Right cardiac atrium (tissue), 5 donors: ENCODE measurements at places on chromosomes 4 and X.

GRCh38 chr4:137956256-137956655 lies 285.9 kb downstream of the SLC7A11 start:
- no peak for DNase-seq

DNA sequence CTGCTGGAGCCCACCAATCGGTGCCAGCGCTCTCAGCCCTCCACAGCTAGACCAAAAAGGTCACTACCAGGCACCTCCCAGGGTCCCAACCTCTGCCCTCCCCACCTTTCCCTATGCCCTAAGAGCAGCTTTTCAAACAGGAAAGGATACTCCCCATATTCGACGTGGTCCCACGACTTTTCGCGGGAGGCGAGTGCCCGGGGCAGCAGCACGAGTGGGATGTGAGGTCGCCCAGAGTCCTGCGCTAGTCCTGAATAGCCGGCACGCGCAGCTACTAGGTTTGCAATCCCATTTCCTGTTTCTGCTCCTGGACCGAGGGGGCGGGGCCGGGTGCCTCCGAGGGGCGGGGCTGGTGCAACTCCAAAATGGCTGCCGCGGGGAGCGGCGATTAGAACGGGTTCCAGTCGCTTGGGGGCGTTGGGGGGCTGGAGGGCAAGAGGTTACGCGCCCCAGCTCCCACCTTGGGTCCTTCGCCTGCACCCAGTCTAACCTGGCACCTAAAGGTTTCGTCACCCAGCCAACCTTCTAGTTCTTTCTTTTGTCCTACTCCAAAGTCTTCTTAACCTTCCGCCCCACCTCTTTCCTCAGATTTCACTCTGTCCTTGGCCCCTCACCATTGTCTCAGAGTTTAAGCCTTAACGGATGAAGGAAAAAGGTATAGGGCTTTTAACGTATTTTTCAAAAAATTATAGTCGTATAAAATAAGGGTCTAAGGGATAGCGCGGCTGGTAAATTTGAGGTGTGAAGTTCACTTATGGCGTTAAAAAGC lies 85.0 kb upstream of the TENT5D start:
- peak; percentile 77 for DNase-seq

- no peak for DNase-seq
These were observed 9.7 kb downstream of the AMMECR1 start for GRCh38 chrX:110308220-110308619.

- DNase-seq = no peak
These were observed 311.1 kb downstream of the INPP4B start for GRCh38 chr4:142535009-142535408.

GRCh38 chr4:15891312-15891711 lies 47.2 kb downstream of the FGFBP1 start:
- DNase-seq = no peak

- DNase-seq = no peak
These were observed 92.2 kb upstream of the GPR34 start for GRCh38 chrX:41596596-41596995.

- DNase-seq = no peak
These were observed 43.1 kb upstream of the ZCCHC12 start for GRCh38 chrX:118780509-118780908.

- no peak for DNase-seq
These were observed 20.3 kb downstream of the ANXA5 start for GRCh38 chr4:121676345-121677075.

DNA sequence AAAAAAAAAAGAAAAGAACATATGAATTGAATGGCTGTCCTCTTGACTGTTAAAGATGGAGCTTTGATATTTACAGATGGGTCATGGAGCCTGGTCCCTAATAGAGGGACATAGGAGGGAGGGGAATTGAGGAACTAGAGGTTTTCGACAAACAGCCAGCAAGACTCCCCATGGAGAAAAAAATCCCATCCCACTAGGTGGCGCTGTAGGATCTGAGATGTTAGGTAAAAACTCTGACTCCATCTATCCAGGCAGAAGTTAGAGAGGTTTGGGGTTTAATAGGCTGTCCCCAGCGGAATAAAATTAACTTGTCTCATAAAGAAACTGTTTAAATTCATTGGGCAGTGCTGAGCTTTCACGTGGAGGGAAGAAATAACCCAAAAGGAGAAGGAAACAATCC lies 45.9 kb downstream of the HMGB2 start:
- peak; percentile 64 for DNase-seq

GRCh38 chr4:15075875-15076274 lies 73.6 kb downstream of the CPEB2 start:
- DNase-seq = no peak

DNA sequence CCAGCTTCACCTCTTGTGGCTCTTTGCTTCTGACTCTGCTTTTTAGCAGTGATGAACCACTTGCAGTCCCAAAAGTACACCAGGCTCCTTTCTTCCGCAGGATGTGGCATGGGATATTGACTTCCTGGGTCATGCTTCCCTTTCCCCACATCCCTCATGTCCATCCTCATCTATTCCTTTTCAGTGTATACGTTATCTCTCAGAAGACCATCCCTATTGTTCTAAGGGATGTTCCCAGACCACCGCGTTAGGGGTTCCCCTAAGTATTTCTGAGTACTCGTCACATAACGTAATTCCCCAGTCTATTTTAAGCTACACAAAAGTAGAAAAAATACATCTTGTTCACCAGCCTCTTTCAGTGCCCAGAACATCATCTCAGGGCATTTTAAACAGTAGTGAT lies 71.1 kb upstream of the NLGN4X start:
- no peak for DNase-seq

- no peak for DNase-seq
These were observed 26.0 kb upstream of the NSUN7 start for GRCh38 chr4:40723728-40724127.

- no peak for DNase-seq
These were observed 156.6 kb upstream of the FTHL17 start for GRCh38 chrX:31228415-31228832.

- no peak for DNase-seq
These were observed 580.4 kb upstream of the ADGRL3 start for GRCh38 chr4:60619531-60620305.

GRCh38 chr4:1499465-1499864 lies 93.2 kb upstream of the NKX1-1 start:
- DNase-seq = no peak

DNA sequence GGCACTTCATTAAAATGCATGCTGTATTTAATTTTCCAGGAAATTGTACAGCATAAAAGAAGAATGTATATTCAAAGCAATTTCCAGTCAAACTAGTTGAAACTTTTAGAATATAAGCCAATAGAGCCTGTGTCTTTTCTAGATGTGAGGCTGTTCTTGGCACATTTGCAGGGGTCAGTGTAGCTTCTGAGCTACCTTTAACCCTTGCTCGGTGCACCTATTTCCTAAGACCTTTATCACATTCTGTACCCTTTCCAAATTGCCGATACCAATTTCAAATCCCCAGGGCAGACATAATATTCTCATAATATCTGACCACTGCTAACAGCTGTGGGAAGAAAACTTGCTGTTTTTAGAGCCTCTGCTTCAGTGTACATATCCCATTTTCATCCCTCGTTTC lies 43.2 kb downstream of the DCAF8L2 start:
- DNase-seq = no peak

GRCh38 chrX:68897118-68897945 lies 68.5 kb downstream of the EFNB1 start:
- no peak for DNase-seq

DNA sequence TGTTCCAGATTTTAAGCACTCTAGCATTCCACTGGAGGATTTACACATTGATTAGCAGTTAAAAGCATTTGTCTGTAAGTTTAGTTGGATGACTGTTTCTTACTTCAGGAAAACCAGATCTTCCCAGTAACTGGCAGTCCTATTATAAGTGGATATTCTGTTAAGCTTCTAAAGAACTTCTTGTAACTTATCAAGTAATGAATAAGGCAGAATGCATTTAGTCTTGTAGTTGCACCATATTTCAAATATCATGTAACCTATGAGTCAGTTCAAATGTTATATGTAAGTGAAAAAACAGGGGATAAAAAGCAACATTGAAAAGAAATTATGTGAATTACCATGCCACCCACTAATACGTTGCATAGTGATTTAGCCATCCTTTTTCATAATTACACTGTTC lies 30.2 kb upstream of the TENM3 start:
- no peak for DNase-seq

DNA sequence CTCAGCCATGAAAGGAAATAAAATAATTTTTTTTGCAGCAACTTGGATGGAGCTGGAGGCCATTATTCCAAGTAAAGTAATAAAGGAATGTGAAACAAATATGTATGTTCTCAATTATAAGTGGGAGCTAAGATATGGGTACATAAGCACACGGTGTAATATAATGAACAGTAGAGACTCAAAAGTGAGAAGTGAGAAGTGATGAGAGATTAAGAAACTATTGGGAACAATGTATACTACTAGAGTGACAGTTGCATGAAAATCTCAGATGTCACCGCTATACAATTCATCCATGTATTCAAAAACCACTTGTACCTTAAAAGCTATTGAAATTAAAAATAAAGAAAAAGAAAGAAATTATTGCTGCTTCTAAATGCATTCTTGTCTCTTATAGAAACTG lies 182.9 kb upstream of the TACR3 start:
- no peak for DNase-seq

- DNase-seq = no peak
These were observed 1415.5 kb downstream of the PCDH7 start for GRCh38 chr4:32135642-32136041.

- no peak for DNase-seq
These were observed 8.7 kb upstream of the GABRE start for GRCh38 chrX:151983186-151983585.

DNA sequence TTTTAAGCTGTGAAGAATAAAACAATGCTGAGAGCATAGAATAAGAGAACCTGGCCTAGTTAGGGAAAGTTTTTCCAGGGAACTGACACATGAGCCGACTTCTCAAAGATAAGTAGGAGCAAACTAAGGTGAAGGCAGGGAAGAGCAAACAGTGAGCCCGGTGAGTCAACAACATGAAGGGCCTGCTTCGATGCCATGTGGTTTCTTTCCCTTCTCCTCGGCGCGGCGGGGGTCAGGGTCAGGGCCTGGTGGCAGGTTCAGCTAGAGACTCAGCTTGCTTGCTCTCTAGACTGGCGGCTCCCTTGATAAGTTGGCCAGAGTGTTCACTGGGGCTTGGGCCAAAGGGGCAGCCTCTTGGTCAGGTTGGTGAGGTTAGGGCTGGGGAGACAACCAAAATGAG lies 81.1 kb downstream of the DLG3 start:
- no peak for DNase-seq

GRCh38 chr4:16157609-16158503 lies 68.4 kb downstream of the TAPT1 start:
- peak; percentile 29 for DNase-seq

DNA sequence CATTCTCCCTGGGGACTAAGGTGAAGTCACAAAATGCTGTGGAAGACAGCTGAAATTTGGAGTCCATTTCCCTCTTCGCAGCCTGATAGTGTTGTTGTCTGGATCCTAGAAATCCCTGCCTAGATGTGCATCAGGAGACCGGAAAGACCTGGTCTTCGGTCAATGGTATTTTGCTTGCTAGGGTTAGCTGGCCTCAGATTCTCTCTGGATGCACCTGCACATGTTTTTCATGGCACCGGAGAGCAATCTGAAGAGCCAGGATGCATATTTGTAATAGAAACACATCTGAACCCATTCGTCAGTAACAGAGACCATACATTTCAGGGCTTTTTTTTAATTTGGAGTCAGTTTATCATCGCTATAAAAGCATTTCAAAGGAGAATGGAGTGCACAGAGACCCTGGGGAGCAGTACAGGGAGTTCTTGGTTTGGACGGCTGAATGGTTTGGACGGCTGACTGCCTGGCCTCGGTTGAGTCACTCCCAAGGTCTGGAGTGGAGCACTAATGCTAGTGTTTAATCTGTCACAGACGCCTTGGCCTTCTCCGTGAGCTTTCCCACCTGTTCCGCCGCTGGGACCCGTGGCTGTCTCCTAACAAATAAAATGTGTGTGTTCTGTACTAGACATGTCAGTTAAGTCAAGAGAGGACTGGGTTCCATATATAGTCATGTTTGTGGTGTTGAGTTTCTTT lies 7.5 kb upstream of the PDLIM3 start:
- peak; percentile 91 for DNase-seq

DNA sequence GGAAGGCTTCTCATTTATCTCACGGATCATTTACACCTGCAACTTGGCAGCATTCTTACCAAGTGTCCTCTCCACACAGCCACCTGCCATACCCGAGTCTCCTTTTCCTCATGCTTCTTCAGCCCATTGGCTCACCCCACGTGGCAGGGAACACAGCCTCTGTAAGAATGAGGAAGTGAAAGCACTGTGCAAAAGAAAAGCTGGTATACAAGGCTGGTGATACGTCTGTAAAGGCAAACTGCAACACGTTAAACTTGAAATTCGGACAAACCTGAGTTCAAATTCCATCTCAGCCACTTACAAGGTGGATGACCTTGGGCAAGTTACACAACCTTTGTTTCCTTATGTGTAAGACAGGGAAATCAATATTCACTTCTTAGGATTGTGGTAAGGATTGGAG lies 164.0 kb upstream of the RASGEF1B start:
- no peak for DNase-seq

- DNase-seq = no peak
These were observed 3.7 kb upstream of the TEX13D start for GRCh38 chrX:124328765-124329164.

DNA sequence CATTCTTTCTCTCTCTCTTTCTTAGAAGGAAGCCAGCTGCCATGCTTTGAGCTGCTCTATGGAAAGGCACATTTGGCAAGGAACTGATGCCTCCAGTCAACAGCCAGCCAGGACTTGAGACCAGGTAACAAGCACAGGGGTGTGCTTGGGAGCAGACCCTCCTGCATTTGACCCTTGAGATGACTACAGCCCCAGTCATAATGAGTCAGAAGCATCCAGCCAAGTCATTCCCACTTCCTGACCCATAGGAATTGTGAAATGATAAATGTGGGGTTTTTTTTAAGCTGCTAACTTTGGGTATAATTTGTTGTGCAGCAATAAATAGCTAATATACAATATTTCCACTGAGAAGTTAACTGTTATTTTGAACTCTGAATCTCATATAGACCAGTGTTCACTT lies 446.9 kb downstream of the GRXCR1 start:
- DNase-seq = no peak

DNA sequence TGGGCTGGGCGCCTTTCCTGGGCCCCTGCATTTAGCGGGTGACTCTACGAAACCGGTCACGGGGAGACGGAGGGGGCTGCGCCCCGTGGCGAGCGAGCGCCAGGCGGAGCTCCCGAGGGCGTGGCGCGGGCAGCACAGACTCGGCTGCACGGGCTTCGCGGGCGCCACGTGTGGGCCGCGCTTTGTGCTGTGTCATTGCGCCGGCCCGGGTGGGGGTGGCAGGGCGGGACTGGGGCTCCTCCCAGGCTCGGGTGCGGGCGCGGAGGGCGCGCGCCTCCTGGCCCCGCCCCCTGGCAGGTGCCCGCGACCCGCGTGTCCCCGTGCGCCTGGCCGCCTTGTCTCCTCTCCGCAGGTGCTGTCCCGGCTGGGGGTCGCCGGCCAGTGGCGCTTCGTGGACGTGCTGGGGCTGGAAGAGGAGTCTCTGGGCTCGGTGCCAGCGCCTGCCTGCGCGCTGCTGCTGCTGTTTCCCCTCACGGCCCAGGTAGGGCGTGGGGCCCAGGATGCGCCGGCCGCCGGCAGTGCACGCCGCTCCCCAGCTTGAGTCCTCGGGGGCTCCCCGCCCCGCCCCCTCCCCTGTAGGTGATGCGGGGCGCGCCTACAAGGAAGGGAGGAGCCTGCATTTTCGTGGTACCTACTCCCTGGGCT lies 651 bp downstream of the UCHL1 start:
- DNase-seq = peak; percentile 80

- no peak for DNase-seq
These were observed 26.9 kb downstream of the HTRA3 start for GRCh38 chr4:8296491-8296890.

GRCh38 chr4:140837736-140838135 lies 81.6 kb upstream of the TBC1D9 start:
- DNase-seq = no peak
